Iris pigment epithelial cell (primary cell): ENCODE measurements at places on chromosomes 5 and 9.

- DNase-seq: no peak
Measured at GRCh38 chr9:129751841-129752801, 721 bp downstream of the PTGES start.

DNA sequence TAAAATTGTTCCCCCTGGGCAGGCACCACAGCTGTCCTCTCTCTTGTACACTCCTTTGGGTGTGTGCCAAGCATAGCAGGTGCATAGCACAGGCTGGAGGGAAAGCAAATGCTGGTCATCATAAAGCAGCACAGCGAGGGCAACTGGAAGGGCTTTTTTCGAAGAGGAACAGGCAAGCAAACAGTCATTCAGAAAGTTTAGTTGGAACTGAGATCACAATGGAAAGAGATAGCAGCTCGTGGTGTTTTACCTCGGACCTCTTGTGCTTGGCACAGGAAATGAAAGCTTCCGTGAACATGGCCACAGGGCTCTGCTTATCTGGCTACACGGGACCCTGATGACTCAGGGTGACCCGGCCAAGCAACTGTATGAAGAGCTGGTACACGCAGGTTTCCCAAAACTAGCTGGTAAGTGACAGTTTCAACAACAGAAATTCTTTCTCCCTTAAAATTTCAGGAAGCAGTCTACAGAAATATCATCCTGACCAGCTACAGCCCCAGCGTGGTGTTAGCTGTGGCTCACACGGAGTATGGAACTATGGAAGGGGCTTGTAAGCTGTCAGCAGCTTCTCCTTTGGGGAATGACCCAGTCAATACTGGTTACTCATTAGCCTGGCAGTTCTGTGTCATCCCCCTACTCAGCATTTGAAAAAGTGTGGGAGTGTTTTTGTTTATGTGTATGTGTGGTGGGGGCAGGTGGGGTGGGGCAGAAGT is 48.1 kb downstream of the POC5 start:
- peak; percentile 63 for DNase-seq

- DNase-seq: no peak
Measured at GRCh38 chr5:935510-936084, 42.9 kb downstream of the TRIP13 start.

GRCh38 chr9:89448381-89448780 is 49.5 kb downstream of the SEMA4D start:
- DNase-seq: no peak

DNA sequence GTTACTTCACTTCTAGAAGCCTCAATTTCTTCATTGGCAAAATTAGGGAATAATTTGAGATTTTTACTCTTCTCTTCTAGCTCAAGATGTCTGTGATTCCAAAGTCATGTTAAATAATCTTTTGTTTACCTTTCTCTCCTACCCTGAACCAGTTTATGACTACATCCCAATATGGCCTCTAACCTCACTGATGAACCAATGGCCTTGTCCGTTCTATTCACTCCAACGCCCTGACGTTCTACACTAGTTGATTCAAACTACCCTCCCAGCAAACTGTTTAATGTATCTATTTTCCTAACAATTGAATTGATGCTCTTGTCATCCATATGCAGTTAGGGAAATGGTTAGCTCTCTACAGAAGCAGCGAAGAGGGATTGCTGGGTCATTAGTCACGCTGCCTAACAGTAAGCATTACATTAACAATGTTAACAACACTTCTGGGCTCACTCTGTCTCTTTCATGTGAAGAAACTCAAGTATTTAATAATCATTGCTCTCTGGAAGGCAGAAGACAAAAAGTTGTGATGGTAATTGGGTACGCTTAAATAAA is 38.0 kb downstream of the RAPGEF1 start:
- peak; percentile 59 for DNase-seq

DNA sequence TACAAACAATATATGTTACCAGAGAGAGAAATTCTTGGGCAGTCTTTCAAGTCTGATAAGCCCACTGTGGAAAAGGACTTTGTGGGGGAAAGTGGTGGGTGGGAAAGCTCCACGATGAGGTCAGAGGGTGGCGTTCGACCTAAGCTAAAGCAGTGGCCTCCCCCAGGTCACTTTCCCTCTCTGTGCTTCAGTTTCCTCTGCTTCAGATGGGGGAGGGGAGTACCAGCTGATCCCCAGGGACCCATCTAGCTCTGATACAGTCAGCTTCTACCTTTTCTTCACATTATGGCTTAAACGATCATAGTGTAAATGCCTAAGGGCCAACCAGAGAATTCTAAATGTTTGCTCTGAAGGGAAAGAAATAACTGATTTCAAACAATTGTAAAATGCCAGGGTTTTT is 36.6 kb upstream of the ARSB start:
- DNase-seq: no peak

DNA sequence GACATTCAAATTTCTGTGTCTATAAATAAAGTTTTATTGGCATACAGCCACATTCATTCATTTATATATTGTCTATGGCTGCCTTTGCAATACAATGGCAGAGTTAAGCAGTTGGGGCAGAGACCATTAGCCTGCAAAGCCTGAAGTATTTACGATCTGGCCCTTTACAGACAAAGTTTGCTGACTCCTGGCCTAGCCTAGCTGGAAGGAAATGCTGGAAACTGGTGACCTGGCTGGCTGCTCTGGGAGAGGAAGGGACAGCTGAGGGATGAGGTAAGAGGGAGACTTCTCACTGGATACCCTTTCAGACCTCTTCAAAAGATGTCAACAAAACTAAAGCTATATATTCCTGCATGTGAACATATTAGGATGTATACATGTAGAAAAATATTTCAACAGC is 66.0 kb upstream of the PPARGC1B start:
- DNase-seq: no peak

DNA sequence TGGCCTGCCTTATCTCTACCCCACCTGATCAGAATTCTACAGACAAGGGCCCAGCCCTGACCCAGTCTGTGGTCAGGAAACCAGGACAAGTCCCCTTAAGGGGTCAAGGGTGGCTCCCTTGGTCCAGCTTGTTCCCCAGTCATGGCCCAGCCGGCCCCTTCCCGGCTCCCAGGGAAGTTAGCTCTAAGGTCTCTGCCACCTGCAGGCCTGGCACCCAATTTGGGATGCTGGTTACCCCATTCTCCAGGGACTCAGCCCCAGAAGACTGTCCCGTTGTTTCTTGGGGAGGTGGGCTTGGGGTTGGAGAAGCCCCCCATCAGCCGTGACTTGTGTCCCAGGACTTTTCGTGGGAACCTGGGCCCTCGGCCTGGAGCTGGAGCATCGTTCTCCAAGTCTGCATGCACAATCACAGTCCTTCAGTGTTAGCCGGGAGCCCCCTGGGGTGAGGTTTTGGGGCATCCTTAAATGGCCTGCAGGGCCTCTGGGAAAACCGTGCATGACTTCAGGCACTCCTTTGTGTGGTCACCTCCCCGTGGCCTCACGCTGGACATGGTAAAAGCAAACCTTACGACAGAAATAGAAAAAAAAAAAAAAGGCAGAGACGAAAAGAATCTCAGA is 150.8 kb upstream of the PHYKPL start:
- DNase-seq: no peak

DNA sequence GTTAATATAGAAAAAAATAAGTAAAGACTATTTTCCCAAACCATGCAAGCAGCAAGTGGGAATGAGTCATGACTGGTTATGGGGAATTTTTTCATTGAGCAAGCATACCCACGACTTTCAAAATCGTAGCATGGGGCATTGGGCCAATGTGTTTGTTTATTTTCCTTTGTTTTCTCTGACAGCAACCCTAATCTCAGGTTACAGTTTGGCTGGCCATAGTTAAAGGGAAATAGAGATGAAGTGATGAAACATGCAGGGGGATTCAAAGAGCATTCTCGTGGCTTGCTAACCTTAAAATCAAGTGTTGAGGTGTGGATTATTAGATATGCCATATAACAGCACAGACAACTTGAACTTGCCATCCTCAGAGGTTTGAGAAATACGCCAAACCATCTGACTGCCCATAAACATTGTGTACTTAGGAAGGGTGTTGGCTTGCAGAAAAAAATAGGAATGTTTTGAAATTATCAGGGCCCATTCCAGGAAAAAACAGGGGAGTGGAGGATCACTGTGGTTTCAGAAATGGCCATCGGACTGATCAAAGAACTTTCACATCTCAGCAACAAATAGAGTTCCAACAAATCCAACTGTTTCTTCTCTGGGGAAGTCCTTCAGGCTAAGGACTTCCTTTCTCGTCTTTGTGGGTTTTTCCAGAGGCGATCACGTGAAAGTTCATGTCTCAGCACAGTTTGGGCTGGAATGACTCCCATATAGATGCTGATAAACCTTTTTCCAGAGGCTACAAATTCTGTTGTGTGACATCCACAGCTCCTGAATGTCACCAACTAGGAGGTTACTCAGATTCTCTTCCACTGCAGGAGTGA is 259.1 kb downstream of the SYK start:
- DNase-seq: peak; percentile 98

DNA sequence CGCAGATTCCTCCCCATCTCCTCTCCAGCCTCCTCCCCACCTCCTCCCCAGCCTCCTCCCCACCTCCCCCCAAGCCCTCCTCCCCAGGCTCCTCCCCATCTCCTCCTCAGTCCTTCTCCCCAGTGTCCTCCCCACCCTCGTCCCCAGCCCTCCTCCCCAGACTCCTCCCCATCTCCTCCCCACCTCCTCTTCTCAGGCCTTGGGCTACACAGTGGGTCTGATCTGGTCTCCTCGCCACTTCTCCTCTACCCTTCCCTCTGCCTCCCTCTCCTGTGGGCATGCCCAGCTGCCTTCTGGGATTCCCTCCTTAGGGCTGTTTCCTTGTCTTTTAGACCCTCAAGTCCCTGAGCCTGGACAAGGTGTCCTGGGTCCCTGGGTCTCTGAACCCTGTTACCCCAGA is 28.3 kb downstream of the CXXC5 start:
- no peak for DNase-seq

- DNase-seq: no peak
Measured at GRCh38 chr9:26662476-26662875, 230.1 kb downstream of the CAAP1 start.

DNA sequence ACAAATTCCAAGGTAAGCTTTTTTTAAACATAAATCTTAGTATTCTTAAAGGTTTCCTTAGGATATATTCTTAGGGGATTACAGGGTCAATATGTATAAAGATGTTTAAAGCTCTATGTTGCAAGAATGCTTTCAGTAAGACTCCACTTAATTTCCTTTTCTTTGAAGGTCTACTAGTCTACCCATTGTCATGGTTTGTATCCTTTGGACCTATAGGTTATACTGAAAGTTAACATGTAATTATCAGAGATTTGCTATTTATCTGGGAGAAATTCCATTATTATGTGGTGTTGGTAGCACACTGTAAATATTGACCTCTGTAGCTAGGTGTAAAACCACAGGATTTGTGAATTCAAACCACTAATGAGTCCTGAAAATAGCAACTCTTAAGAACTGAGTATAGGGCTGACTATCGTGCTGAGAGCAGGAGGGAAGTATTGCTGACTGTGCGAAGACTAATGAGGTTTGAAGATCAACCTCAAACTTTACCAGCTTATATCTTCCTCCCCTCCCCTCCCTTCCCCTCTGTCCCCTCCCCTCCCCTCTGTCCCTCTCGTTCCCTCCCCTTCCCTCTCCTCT is 85.6 kb downstream of the GADD45G start:
- DNase-seq: no peak

DNA sequence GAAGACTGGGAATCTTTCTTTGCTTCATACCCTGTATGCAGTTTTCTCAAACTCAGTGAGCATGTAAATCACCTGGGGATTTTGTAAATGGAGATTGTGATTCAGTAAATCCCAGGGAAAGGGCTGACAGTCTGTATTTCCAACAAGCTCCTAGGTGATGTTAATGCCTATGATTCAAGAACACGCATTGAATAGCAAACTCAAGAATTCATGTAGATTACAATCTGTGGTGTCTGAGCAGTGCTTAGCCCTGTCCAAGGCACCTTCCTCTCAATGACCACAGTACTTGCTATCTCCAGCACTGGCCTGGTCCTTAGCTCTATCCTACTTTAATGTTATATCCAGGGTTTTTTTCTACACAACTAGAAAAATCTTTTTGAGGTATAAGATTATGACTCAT is 721.4 kb upstream of the MEF2C start:
- no peak for DNase-seq

GRCh38 chr5:124872086-124872485 is 125.6 kb upstream of the ZNF608 start:
- no peak for DNase-seq

DNA sequence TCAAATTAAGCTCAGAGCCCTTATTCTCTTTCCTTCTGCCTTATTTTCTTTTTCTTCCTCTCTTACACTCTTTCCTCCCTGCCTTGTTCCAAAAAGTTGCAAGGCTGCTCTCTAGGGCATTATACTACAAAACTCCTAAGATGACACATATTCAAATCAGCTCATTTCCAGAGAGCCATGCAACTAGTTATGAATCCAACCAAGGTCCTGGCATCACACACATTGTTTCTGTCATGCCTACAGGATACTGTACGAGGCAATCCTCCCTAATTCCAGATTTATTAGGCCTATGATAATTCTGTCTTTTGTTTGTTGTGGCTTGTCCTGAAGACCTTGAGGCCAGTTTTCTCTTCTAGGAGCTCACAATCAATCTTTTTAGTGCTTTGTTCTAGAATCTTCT is 87.0 kb upstream of the TBCA start:
- no peak for DNase-seq

DNA sequence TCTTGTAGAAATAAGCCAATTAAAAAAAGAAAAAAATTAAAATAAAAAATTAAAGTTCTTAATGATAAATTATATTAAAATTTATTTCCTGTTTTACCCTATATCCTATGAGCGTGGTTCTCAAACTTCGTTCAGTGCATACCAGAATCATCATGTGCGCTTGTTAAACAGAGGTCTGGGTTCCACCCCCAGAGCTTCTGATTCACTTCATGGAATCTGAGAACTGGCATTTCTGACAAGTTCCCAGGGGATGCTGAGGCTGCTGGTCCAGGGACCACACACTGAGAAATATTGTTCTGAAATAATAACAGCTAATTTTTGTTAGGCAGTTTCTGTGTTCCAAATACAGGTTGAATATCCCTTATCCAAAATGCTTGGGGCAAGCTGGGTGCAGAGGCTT is 79.3 kb downstream of the TMC1 start:
- DNase-seq: no peak

- no peak for DNase-seq
Measured at GRCh38 chr9:95411054-95411892, 93.8 kb upstream of the FANCC start.

GRCh38 chr5:131981516-131981915 is 29.9 kb downstream of the ACSL6 start:
- no peak for DNase-seq

DNA sequence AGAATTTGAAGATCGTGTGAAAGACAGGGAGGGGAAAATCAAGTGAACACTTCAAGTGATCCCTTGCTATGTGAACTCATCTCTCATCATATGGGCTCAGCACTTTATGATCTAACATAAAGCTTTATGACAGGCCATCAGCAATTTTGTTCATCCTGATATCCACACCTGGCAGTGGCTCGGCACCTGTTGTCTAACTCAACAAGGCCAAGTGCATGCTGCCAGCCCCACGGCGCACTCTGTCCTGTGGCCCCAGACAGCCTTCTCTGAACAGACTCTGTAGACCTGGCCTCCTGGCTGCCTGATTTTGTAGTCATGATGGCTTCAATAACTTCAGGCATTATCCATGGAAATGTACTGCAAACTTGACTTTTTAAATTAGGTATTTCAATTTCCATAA is 106.3 kb downstream of the MEF2C start:
- no peak for DNase-seq
